ENCODE measurements at places on chromosomes 3 and 15. TPM values are rescaled to one million over a fixed set of nuclear protein-coding genes. Genes with fewer than 3 reads are reported as not detected.

The GPR149 gene
- not detected for total RNA-seq

The FILIP1L gene
- total RNA-seq: 11.0 TPM

The CTXN2 gene
- not detected for total RNA-seq

The CASR gene
- total RNA-seq: not detected

The RARRES1 gene
- 0.65 TPM for total RNA-seq

The UBP1 gene
- 47.8 TPM for total RNA-seq

The ILDR1 gene
- total RNA-seq: not detected

The SERPINI1 gene
- 2.1 TPM for total RNA-seq

The GASK1A gene
- total RNA-seq: 1.3 TPM

The C3orf49 gene
- not detected for total RNA-seq

The TM4SF4 gene
- total RNA-seq: 0.65 TPM

The XIRP1 gene
- total RNA-seq: not detected

The SLC28A1 gene
- total RNA-seq: not detected

The GHRL gene
- total RNA-seq: 0.36 TPM

The PARP15 gene
- 1.1 TPM for total RNA-seq

The SAXO2 gene
- total RNA-seq: 1.6 TPM

The SLC28A2 gene
- total RNA-seq: not detected

The FETUB gene
- total RNA-seq: not detected

The GHSR gene
- not detected for total RNA-seq

The SCAANT1 gene
- total RNA-seq: not detected

The AP3B2 gene
- total RNA-seq: 1.6 TPM

The LIPC gene
- 1.6 TPM for total RNA-seq

The SPATA12 gene
- not detected for total RNA-seq

The TMC3 gene
- not detected for total RNA-seq

The XXYLT1 gene
- 28.1 TPM for total RNA-seq

The DCLK3 gene
- under 0.01 TPM for total RNA-seq

The CPA3 gene
- total RNA-seq: 3.0 TPM

The GABRG3 gene
- not detected for total RNA-seq

The BCHE gene
- 2.2 TPM for total RNA-seq

The PDIA5 gene
- total RNA-seq: 59.6 TPM

The APOD gene
- total RNA-seq: 12.0 TPM

The CACNA2D2 gene
- total RNA-seq: 0.12 TPM

The IL16 gene
- total RNA-seq: 1.1 TPM

The KBTBD13 gene
- not detected for total RNA-seq

The GOLGA8J gene
- total RNA-seq: not detected

The RASGRP1 gene
- total RNA-seq: 0.24 TPM

The GRAMD1C gene
- 2.4 TPM for total RNA-seq

The AP4E1 gene
- 14.1 TPM for total RNA-seq
